ENCODE measurements at places on chromosomes 1 and 21.

DNA sequence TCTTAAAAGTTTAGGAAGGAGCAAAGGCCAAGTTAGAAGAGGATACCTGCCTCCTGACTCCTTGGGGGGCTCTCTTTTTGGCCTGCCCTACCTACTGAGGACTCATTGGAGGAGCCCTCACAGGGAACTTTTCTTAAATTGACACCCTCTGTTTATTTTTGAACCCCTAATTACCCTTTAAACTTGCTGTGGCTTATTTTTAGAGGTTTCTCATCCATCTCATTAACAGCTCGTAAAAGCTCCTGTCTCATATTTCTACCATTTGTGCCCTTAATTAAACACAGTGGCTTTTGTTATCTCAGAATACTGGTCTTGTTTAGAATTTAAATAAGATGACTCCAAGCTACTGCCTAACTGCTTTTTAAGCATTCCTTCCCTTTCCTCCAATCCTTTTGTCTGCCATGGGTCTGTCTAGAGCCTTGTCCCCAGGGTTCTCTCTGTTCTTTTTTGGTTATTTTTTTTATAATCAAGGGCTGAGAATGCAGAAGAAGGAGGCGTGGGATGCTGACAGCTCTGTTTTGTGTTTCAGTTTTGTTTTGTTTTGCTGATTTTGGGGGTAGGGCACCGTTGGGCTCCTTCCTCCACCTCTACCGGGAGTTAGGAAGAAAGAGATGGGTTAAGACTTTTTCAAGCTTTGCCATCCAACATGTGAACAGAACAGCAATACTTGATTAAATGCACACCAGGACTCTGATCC lies 78.0 kb downstream of the SYT6 start:
- DNase-seq = peak; percentile 86

DNA sequence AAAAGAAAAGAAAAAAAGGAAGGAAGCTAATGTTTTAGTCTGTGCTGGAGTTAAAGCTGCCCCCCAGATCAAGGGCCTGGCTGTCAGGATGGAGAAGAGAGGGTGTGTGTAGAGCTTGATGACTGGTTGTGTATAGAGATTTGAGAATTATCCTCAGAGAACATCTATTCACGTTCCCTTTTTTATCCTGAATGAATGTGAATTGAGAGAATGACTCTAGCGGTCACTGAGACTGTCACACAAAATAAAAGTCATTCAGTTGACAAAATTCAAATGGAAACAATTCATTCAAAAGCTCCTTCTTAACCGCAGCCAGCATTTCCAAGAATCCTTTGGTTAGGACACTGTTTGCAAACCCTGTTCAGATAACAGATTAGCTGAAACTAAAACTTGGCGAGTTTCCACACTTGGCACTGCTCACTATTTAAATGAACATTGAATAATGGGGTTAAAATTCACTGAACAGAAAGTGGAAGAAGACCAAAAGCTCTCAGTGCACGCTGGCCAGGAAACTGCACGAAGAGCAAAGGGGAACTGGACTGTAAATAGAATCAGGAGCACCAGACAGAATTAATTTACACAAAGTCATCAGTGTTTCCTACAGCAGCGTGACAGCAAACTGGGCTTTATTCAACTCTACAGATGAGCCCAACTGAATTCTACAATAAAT lies 13.6 kb upstream of the FAM89A start:
- no peak for DNase-seq

- no peak for DNase-seq
Observed at GRCh38 chr1:15628003-15628402, 10.7 kb downstream of the DDI2 start.

- no peak for DNase-seq
Observed at GRCh38 chr1:15993666-15994065, 10.4 kb upstream of the SRARP start.

DNA sequence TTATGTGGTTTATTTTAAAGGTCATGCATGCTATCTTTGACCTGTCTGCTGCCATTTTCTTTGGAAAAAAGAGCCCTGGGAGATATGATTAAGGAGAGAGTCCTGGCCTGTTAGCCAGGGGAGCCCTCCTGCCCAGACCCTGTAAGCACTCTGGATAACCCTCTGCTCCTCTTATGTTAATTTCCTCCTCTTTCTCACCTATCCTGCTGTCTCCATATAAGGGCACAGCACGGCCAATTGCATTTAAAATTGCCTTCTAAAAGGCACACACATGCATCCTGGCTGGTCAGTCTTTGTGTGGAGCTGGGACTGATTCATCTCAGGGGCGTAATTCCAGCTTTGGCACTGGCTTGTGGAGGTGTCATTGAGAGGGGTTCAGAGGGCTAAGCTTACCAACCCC lies 158.9 kb downstream of the ST6GALNAC5 start:
- DNase-seq = no peak

GRCh38 chr1:25523542-25523941 lies 19.9 kb upstream of the LDLRAP1 start:
- peak; percentile 22 for DNase-seq

GRCh38 chr1:226632169-226632879 lies 83.8 kb downstream of the STUM start:
- DNase-seq = peak; percentile 22

DNA sequence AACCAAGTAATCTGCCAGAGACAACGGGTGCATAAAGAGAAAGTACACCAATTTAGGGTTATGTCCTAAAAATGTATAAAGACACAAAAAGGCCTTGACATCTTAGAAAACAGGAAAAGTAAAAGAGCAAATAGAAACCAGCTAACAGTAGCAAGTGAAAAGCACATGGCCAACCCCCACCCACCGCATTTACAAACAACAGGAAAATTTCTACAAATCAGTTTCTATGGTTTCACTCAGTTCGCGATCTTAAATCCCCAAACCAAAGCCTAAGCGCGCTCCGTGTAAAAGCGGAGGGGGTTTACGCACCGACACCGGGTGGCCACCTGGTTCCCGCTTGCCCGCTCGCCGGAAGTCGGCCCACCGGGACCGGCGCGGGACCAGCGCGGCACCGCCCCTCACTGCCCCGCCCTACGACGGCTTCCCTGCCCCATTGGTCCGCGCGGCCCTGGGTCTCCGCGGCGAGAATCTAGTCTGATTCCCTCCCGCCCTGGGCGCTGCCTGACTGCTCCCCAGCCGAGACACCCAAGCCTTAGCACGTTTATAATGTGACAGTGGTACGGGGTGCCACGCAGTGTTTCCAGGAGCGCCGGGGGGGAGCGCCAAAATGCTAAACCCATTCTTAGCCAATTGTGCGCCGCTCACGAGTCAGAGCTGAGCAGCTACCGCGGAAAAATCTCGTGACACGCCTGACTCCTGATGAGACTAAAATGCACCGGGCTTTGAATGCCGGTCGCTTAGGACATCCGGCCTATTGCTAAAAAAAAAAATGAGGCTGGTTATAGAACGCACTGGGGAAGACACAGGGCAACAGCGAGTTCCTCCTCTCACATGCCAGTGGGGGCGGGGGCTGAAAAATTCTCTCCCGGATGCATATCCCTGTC lies at the start of gene GART:
Gene GART (minus strand): TSS at position 362 of the 884 bp plus-strand sequence. CDS start 2,802 bp downstream, outside the sequence.
- DNase-seq = peak; percentile 83

- peak; percentile 21 for DNase-seq
Observed at GRCh38 chr1:16155537-16156410, at the start of gene EPHA2. EPHA2 (minus strand) TSS chr1:16156069; CDS start chr1:16155932, 137 bp downstream.

- DNase-seq = no peak
Observed at GRCh38 chr1:241470908-241471590, 48.5 kb downstream of the FH start.

DNA sequence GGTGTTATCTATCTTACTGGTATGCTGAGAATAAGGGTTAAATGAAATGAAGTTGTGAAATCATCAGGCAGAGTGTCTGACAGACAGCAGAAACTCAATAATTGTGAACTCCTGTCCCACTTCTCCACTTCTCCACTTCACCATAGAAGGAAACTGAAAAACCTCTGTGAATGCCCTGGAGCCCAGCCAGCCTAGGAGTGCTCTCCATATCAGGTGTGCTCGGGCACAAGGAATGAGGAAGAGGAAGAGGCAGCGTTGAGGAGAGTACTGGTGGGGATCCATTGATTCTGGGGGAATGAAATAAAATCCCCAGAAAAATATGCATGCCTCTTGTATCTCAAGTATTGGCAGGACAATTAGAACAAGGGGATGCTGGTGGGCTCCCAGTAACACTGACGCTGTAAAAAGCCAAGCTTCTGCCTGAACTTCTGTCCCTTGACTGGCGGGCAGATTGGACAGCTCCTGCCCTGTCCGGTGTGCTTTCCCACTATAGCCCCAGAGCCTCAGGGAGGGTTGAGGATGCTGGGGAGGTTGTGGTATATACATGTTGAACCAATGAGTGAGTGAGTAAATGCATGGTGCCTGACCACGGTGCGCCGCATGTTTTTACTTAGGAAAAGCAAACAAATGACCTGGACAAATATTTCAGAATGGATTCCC lies 47.7 kb downstream of the NMNAT2 start:
- DNase-seq = no peak

DNA sequence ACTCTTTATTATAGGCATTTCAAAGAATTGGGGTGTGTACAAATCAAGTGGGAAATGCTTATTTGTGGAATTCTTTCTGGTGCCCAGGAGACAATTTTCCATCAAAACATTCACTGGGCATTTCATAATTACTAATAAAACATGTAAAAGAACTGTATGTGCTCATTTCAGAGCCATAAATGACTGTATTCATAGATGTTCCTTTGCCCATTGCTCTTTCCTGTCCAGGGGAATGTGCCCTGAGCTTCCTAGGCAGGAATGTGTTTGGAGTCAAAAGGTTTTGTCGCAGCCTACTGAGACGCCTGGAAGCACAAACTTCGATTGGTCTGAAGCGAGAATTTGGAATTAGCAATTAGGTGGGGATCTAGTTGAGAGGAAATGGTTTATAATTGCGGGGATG lies 43.7 kb upstream of the EXOSC10 start:
- DNase-seq = no peak

DNA sequence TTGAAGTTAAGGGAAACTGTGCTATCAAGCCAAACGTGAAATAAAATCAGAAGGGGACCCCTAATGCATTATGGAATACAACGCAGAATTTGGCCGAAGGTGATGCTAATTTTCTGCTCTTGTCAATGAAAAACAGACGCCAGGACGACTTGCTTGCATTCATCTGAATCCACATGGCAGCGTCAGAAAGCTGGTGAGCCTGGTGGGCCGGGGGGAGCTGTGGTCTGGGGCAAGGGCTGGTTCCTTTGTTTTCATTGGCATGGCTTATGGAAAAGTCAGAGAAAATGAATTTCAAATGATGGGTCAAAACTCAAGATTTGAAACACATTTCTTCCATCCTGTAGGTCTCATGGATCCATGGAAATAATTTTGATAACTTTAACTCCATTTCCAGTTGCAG lies 86.4 kb upstream of the RUNX1 start:
- DNase-seq = no peak

- no peak for DNase-seq
Observed at GRCh38 chr1:199549421-199549820, 478.1 kb upstream of the NR5A2 start.

- DNase-seq = no peak
Observed at GRCh38 chr1:234149217-234149616, 224.0 kb upstream of the COA6 start.

GRCh38 chr1:236507022-236507700 lies 16.6 kb upstream of the LGALS8 start:
- peak; percentile 22 for DNase-seq

DNA sequence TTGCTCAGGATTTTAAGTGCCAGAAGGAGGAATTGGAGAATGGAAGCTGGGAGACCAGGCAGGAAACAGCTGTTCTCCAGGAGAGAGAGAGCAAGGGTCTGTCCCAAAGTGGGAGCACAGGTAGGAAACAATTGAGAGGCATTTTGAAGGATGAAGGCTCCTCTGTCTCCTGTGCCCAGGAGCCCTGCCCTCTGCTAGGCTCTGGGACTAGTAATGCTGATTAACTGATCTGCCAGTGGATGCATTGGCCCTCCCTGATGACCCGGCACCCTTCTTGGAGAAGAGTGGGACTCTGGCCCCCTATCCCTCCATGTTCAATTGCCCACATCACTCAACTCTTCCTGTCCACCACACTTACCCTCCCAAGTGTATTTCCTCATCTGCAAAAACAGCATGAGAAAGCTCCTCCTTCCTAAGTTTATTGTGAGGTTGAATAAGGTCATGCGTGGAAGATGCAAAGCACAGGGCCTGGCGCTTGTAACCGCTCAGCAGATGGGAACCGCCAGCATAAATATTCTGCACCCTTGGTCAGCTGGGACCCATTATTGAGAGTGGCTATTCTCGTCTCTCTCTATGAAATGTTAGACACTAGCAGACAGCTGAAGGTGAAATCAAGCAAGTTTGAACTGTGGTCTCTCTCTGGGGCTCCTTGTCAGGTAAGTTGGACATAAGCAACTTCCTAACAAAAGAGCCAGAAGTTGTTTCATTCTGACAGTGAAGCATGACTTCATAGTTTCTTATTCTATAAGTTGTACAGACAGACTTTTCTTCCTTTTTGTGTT lies 63.0 kb upstream of the ANGPTL1 start:
- no peak for DNase-seq

DNA sequence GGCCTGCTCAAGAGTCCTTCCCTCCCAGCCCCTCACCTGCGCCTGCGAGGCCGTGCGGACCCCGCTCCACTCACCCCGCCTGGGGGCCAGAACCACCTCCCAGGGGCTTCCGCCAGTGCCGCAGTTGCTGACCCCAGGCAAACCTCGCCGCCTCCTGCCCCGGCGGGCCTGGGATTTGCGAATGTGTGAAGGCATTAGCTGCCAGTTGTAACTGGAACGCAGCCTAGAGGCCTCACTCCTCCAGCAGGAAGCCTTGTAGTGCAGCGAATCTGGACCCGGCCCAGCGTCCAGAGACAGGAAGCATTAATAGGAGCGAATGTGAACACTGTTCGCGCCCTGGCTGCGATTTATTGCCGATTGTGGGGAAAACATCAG lies 140.9 kb upstream of the ARHGEF16 start:
- no peak for DNase-seq

DNA sequence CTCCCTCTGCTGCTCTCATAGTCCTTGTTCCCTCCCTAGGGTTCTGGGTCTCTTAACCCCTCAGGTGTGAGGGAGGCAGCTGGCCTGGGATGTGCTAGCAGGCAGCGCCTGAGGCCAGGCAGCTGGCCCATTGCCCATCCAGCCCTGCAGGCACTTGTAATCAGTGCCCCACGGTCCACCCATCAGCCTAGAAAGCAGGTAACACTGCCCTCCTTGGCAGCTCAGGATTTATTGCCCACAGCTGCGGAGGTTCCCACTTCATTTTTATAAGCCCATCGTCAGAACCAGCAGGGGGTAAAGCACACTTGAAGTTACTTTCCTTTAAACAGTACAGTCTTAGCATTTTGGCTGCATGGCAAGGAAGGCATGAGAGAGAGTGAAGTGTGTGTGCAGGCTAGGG lies 70.6 kb downstream of the TMEM53 start:
- no peak for DNase-seq

GRCh38 chr1:220274251-220274855 lies 2.1 kb upstream of the RAB3GAP2 start:
- DNase-seq = no peak

- no peak for DNase-seq
Observed at GRCh38 chr1:193846411-193846810, 660.0 kb upstream of the B3GALT2 start.

Measured in NCI-H526 treated with DMSO at 0.1 percent for 48 hours (cell line).